Stimulated activated CD4-positive, alpha-beta T cell treated with anti-CD3 and anti-CD28 coated beads, Interleukin-15, amount 100 ng/mL, for 48 hours (primary cell): ENCODE measurements at places on chromosomes 5 and 9.
A peak's percentile ranks its signal among the peaks of the same experiment; 100 is the strongest.

DNA sequence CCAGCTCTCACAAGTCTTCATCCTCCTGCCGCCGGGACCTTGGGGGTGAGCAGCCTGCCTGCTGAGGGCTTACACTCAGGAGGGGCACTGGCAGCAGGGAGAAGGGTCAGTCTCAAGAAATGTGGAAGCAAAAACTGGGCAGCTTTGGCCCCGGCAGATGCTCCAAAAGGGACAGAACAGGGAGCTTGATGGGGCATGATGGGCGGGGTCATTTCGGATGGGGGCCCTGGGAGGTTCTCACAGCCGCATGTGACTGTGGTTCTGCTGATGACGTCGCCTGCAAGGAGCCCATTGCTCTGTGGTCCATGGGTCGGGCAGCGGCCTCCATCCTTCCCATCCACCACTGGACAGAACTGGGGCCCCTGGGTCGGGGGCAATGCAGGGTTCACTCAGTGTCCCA is 76.6 kb downstream of the OLFM1 start:
- no peak for DNase-seq

GRCh38 chr5:123151227-123151909 is 62.3 kb downstream of the PRDM6 start:
- no peak for DNase-seq

DNA sequence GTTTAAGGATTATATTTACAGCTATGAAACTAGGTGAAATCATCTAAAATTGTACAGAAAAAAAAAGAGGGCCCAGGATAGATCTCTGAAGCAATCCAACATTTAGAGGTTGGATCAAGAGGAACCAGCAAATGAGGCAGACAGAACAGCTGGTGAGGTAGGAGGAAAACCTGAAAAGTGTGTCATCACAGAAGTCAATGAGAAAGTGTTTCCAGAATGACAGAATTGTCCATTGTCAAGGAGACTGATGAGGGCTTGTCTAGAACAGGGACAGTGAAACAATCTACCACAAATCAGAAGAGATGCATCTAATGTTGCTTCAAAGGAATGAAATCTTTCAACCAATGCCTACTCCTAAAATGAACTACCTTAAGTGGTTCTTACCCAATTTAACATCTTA is 6.6 kb downstream of the C5orf63 start:
- DNase-seq: no peak

DNA sequence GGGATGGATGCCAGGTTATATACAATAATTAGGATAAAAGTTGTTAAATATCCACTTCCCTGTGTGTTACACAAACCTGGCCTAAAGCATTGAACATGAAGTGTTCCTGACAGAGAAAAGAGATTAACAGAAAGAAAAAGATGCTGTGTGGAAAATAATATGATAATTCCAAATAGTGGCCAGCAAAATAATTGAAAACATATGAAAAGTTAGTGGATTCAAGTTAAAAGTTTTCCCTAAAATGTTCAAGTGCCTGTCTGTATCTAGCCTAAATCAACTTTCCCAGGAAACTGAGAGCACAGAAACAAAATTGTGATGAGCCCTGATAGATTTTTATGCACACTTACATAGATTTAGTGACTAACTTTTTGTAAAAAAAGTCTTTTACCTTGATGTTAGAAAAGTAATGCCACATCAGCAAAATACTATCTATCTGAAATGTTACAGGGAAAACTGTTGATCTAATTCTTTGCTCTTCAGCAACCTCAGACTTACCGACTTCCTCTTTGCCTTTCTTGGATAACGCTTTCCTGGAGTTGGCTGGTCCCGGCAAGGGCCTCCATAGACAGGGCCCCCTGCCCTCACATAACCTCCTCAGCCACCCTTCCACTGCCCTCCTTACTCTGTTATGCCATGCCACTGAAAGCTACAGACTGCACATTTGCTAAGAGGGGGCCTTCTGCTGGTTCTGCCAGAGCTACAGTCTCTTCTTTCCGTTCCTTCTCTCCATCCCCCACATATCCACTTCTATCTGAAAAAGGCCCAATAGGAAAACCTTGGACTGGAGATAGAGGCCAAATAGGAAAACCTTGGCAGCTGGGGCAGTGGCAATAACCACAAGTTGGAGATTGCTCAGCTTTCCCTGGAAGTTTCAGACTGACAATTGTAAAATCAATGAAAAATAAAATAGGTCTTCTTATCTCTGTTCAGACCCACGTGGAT is 44.4 kb downstream of the ZNF474 start:
- no peak for DNase-seq

DNA sequence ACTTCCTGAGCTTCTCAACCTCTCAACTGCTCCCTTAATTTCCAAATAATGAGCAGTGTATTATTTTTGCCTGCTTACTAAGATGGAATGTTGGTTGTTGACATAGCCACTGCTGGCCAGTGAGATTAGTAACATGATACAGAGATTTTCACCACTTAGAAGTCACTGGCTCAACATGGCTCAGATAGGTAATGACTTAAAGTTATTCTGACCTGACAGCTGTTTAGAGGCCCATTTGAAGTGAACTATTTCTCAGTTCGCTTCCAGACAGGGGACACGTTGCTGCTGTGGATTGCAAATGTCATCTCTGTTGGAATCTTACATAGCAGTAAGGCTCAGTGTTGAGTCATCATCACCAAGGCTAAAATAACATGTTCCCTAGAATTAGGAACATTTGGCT is 490.2 kb downstream of the TLE4 start:
- no peak for DNase-seq

DNA sequence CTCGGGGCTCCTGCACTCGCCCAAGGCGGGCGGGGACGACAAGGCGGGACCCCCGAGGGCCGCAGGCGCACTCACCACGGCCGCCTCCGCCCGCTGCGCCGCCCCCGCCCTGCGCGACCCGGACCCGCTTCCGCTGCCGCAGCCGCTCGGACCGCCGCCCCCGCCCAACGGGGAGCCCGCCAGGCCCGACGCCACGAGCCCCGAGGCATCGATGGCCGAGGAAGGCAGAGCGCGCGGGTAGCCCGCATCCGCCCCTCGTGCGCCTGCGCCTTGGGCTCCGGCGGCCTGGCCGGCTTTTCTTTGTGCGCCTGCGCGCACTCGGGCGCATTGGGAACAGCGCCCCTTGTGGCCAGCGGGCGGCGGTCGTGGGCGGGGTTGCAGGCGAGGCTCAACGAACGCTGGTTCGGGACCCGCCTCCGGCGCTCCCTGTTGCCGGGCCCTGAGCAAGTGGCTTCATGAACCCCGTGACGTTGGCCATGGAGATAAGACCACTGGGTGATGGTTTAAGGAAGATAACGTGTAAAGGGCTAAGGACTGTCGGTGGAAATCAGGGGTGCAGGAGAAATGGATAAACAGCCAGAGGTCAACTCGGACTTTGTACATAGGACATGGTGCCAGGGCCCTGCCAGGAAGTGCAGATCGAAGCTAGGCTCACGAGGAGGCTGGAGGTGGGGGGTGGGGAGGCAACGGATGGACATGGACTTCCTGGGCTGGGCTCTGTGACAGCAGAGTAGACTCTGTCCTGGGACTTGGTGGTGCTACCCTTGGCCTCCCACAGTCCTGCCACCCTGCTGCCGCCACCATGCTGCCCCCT is at the start of the genes C8G and FBXW5:
TSS of gene C8G (plus strand) at position 725 of the 814 bp plus-strand sequence. CDS start at position 803, 78 bp downstream.
TSS of gene FBXW5 (minus strand) at position 220 of the 814 bp plus-strand sequence. CDS start 655 bp downstream, outside the sequence.
- DNase-seq: peak; percentile 91

DNA sequence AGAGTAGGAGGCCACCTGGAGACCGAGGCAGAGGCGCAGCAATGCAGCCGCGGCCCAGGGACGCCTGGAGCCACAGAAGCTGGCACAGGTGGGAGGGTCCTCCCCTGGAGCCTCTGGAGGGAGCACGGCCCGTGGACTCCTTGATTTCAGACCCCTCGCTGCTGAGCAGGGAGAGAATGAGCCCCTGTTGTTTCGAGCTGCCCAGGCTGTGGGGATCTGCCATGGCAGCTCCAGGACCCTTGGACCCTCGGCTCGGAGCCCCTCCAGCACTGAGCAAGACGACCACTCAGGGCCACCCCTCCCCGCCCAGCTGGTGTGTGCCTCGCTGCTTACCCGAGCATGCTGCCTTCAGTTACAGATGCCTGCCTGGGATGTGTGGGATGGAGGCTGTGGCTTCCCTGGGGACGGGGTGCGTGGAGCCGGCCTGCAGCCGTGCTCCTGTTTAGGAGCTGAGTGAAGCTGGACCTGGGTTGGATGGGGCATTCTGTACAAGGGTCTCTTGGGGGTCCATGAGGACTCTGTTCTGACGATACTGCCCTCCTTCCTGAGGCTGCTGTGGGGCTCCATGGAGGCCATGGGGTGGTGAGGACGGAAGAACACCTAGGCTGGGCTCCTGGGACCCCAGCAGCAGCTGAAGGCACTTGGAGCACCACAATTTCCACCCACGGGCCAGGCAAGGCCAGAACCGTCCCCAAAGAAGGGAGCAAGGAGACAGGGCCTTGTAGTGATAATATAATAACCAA is 115.1 kb upstream of the LPCAT1 start:
- no peak for DNase-seq

DNA sequence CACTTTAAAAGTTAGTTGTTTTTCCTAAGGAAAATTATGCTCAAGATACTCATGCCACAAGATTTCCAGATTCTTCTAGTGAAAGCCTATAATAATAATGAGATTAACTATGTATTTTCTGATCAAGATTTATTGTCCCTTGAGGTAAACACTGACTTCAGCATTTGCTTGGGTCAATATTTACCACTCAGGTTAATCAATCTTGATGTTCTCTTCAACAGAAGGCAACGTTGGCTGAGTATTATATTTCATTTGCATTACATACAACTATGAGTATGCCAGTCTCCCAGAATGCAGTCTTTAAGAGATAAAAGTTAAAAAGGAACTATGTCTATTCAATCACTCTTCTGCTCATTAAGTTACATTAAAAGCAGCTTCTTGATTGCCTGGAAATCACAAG is 115.6 kb downstream of the GPR21 start:
- DNase-seq: no peak

DNA sequence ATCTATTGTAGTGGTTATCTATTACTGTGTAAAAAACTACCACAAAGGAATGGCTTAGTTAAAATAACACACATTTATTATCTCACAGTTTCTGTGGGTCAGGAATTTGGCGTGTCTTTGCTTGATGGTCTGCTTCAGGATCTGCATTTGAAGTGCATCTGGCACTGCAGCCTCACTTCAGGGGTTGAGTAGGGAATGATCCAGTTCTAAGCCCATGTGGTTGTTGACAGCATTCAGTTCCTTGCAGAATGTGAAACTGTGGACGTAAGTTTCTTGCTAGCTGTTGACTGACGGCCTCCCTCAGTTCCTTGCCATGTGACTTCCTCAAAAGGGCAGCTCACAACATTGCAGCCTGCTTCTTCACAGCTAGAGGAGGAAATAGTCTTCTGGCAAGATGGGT is 2.1 kb upstream of the OGN start:
- DNase-seq: no peak

- DNase-seq: no peak
Measured at GRCh38 chr9:81855538-81855937, 72.7 kb upstream of the SPATA31D4 start.

DNA sequence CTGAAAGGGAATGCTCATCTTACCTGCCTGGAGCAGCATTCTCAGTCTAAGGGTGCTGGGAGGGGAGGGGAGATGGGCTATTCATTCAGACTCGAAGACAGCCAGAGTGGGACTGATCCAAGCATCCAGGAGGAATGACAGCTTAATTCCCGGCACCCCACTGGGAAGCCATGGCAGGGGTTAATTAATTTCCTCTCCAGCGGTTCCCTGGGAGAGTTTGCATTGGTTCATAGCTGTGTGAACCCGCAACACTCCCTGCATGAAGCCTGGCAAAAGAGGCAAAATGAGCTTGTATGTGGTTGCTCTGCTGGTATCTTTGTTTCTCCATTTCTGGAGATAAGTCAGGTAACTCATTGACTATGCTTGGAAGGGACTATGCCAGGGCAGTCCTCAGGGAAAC is 401.0 kb upstream of the SLC24A2 start:
- no peak for DNase-seq

DNA sequence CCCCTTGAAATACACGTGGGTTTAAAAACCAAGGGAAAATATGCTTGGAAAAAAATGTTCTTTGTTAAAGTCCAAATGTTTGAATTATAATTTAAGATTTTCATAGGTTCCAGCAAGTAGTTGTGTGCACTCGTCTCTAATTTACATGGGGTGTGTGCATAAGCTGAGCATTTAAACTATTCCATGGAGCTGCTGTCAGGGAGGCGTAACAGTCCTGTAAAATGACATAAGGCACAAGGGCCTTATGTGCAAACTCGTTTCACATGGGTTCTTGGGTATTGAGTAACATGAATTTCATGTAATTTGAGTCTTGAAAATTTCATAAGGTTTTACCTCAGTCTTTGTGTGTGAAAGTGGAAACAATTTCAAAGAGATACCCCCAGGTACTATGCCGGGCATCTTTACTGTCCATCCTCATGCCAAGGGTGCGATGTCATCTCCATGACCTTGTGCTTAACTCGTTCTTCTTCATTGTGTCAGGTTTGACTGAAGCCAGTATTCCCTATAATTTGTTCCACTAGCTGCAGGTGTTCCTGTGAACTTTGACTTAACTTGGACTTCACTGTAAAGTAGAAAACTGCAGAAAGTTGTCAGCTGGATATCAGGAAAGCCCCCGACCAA is 359.3 kb downstream of the SH3GL2 start:
- DNase-seq: no peak

- no peak for DNase-seq
Measured at GRCh38 chr5:79653843-79654242, 35.8 kb upstream of the CMYA5 start.

- no peak for DNase-seq
Measured at GRCh38 chr5:2168601-2169429, 286.1 kb upstream of the IRX4 start.

DNA sequence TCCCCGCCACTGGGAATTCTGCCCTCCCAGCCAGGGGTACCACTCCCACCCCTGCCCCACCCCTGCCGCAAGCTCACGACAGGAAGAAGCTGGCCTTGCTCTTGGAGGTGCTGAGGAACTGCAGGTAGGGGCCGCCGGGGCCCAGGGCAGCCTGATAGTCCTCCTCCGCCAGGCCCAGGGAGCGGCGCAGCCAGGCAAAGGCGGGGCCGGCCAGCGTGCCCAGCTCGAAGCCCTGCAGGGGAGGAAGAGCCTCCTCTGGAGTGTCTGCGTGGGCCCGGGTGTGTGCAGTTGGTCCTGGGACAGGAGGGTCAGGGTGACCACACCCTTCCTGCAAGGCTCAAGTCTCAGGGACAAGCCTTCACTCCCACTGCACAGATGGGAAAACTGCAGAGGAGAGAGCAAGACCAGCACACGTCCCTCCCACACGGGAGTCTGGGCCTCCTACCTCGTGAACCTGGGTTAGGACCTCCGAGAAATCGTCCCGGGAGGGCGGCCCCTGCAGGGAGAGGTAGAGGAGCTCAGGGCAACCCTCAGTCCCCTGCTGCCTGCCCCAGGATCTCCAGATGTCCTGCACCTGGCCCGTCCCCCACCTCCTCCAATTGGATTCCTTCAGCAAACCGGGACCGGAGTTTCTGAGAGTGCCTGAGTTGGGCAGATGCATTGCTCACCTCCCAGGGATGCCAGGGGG is 2.4 kb downstream of the PIP5KL1 start:
- no peak for DNase-seq

- DNase-seq: no peak
Measured at GRCh38 chr9:111959468-111960359, 63.1 kb downstream of the UGCG start.

DNA sequence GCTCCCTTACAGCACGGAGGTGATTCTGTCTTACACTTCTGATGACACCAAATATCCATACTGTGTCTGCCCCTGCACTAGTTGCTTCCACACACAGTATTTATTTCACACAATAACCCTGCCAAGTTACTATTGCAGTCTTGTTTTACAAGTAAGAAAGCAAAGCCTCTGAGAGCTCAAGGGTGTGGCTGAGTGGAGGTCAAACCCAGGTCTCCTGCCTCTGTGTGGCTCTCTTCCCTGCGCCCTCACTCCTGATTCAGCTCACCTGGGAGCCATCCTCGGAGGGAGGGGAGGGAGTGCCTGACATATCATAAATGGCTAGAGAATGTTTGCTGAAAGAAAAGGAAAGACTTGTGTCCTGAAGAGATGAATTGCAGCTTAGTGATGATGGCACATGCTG is 41.0 kb downstream of the MVB12B start:
- DNase-seq: no peak
